ENCODE measurements at places on chromosomes 11 and 22.

GRCh38 chr22:45338795-45339194 lies 29.1 kb downstream of the FAM118A start:
- no peak for DNase-seq

- no peak for DNase-seq
These were observed 1437.2 kb downstream of the TBC1D22A start for GRCh38 chr22:48199667-48200066.

GRCh38 chr11:71474141-71474770 lies 21.3 kb downstream of the NADSYN1 start:
- DNase-seq, result no peak

DNA sequence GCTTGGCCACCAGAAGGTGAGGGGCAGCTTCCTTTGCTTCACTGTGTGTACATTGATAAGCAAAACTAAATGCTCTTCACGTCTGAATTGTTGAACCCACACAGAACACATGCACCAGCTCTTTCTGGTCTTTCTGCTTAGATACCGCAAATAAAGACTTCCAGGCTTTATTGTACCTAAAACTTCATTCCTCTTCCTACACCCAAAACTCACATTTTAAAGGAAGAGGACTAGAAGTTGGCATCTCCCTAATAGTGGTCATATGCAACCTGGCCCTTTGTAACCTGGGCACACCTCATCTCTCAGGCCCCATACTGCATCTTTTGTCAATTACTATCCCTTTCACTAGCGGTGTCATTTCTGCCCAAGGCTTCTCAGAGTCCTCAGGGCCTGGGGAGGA lies 5.9 kb downstream of the SLC17A6 start:
- no peak for DNase-seq

DNA sequence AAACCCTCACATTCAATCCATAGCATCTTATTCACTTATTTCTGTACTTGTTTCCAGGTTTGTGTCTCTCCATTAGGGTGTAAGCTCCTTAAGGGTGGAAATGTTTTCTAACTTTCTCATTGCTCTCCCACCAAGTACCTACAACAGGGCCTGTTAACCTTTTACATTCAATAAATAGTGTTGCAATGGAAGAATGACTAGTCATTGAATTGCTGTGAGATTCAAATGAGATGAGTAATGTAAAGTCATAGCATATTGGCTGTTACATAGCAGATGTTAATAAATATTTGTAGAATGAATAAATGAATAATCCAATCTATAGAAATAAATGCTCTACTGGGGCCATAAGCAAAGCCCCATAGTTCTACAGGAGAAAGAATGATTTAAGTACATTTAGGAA lies 75.4 kb upstream of the DDI1 start:
- DNase-seq, result no peak

DNA sequence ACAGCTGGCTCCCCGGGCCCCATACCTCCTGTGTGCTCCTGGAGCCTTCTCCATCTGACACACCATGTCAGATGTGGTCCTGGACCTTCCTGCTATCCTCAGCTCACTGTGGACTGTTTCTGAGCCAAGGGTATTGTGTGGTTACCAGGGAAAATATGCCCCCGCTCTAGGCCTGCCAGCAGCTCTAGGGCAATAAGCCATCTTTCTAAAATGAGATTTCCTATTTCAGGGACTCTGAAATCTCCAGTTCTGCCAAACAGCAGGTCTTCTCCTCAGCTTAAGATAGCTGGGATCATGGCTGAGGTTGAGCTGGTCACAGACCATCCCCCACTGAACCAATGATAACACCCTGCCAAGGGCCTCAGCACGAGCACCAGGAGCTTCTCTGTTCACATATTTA lies 227.6 kb downstream of the ST3GAL4 start:
- no peak for DNase-seq

GRCh38 chr22:29394931-29395581 lies 6.7 kb upstream of the AP1B1 start:
- peak; percentile 21 for DNase-seq

GRCh38 chr22:29627196-29627535 lies 23.7 kb downstream of the NF2 start:
- DNase-seq, result no peak

DNA sequence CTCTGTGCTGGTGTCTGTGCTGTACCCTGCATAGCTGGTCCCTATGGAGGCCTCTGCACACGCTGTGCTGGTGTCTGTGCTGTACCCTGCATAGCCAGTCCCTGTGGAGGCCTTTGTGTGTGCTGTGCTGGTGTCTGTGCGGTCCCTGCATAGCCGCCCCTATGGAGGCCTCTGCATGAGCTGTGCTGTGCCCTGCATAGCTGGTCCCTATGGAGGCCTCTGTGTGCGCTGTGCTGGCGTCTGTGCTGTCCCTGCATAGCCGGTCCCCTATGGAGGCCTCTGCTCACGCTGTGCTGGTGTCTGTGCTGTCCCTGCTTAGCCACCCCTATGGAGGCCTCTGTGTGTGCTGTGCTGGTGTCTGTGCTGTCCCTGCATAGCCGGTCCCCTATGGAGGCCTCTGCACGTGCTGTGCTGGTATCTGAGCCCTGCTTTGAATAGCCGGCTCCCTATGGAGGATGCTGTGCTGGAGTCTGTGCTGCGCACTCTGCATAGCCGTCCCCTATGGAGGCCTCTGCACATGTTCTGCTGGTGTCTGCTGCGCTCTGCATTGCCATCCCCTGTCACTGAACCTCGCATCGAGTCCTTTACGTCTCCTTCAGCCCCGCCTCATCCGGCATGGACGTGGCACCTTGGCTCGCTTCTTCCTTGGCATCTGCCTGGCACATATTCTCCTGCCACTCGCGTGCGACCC lies 6.2 kb downstream of the NADSYN1 start:
- DNase-seq, result no peak

Measured in activated naive CD4-positive, alpha-beta T cell (primary cell).